ENCODE measurements at places on chromosomes 12 and 14. TPM values are rescaled to one million over a fixed set of nuclear protein-coding genes. Genes with fewer than 3 reads are reported as not detected.

VRTN gene
- not detected for total RNA-seq

ALG10B gene
- total RNA-seq: 6.6 TPM

GPD1 gene
- 0.41 TPM for total RNA-seq

AKAP3 gene
- 2.0 TPM for total RNA-seq

DNA sequence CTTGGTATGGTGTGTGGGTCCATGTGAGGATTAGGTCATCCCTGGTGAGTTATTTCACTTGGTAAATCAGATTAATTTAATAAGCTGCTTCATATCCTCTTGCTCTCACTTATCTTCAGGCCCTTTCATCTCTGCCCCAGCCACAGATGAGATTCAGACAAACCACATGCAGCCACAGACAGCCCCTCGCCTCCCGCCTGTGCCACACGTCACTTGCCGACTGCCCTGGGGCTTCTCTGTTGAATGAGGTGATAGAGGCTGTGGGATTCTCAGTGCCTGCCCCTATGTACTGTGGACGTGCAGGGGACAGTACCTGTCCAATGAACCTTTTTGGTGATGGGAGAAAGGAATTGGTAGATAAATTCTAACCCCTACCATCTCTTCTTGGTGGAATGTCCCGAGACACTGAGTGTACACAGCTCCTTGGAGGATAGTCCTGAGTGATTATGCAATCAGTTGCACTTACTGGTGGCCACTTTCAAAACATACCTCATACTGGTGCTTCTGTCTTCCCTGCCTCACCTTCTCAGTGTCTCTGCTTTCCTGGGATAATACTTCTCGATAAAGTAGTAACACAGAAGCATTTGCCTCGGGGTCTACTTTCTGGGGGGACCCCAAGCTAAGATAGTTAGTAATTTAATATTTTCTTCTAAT is 248.7 kb downstream of the TTC6 start:
- no peak for DNase-seq

DNA sequence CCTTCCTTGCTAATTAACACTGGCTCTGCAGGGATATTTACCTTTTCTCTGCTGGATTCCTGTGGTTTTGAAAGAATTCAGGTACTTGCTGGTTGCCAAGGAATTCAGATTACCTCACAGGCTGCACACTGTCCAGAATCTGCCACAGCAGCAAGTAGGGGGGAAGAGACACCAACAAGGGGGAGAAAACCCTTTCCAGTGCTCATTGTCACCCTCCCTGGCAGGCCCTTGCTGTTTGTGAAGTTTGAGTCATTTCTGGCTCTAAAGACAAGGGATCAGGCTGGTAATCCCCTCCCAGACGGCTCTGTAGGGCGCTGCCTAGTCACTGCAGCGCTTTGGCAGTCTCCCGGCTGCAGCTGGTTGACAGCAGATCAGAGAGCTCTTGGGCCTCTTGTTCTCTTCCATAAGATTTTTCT is 50.8 kb downstream of the TTLL5 start:
- no peak for DNase-seq

- no peak for DNase-seq
Observed at GRCh38 chr12:115444346-115444745, 760.4 kb upstream of the TBX3 start.

DNA sequence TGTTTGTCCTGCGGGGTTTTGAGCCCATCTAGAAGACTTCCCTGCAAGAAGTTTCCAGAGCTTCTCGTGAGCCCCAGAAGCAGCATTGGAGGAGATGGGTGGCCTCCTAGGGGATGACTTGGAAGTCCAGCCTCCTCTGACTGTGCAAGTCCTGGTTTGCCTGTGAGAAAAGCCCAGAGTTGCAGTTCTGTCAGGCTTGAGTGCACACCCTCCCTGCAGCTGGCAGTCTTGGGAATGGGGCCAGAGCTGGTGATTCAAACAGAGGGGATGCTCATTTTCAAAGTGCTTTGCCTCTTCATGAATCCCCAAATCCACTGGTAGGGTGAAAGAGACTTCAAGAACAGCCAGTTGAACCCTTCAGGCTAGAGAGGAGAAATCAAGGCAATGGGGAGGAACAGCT is 3.9 kb upstream of the PPP1R1A start:
- no peak for DNase-seq

GRCh38 chr14:74855021-74855420 is 20.9 kb downstream of the PROX2 start:
- no peak for DNase-seq

- no peak for DNase-seq
Observed at GRCh38 chr12:88896958-88897357, 316.7 kb upstream of the KITLG start.
